Left kidney (tissue), 8 donors: ENCODE measurements at places on chromosomes 6 and 20. TPM values are rescaled to one million over a fixed set of nuclear protein-coding genes. Genes with fewer than 3 reads are reported as not detected.

- DNase-seq = peak; percentile 77
Measured at GRCh38 chr6:142945049-142945445, at the start of gene HIVEP2. HIVEP2 (minus strand) TSS chr6:142945176; CDS start chr6:142774738, 170,438 bp downstream.

The CTCFL gene
- polyA plus RNA-seq = 2.8 TPM

GRCh38 chr6:109397020-109397419, 14.8 kb upstream of the CD164 start:
- DNase-seq = no peak

GRCh38 chr6:49257549-49257948, 205.5 kb downstream of the MMUT start:
- DNase-seq = no peak

- no peak for DNase-seq
Measured at GRCh38 chr6:170283212-170284081, 7.4 kb downstream of the DLL1 start.

The PPIL6 gene
- polyA plus RNA-seq = 21.5 TPM

The SEL1L2 gene
- not detected for polyA plus RNA-seq

DNA sequence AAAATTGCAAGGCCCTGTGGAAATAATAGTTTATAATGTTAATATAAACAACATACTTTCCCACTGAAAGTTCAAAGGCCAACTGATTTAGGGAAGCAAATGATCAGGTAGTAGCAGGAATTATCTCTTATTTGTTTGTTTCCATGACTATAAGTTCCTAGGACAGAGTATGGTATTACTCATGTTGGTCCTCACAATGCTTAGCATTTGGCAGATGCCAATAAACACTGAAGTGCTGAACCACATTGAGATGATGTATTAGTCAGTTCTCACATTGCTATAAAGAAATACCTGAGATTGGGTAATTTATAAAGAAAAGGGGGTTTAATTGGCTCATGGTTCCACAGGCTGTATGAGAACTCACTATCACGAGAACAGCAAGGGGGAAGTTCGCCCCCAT, 129.6 kb upstream of the NUP153 start:
- no peak for DNase-seq

DNA sequence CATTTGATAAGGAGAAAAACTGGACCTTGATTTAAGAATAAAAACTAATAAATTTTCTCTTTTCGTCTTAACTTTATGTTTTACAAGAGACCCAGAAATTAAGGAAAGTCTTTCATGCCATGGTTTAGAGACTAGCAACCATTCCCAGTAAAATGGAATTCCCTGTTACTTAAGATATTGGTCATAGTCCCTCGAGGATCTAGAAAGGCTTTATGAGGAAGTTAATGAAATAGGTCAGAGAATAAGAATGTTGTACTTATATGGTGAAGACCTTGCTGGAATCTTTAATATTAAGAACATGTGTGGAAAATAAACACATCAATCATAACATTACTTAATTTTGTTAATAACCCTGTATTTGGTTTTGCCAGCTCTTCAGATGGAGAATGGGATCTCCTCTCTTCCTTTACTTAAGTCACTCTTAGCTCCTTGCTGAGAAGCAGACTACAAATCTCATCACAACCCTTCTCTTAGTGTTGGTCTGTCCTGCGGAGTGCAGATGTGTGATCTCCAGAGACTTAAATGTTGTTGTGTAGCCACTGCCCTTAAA, 382.9 kb downstream of the QKI start:
- DNase-seq = no peak

DNA sequence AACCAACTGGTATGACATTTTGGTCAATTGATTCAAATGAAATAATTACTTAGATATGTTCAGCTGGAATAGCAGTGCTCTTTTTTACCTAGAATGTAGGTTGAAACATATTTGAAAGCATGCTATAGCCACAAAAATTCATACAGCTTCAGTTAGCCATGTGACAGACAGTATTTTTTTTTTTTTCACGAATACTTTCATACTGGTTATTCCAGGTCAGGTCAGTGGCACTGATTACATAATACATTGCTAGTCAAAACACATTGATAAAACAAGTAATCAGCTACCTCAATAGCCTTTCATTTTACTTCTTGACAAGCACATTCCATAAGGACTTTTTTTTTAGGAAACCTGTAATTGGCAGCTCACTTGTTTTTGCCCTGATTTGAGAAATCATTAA, 222.6 kb downstream of the EYA4 start:
- DNase-seq = no peak

DNA sequence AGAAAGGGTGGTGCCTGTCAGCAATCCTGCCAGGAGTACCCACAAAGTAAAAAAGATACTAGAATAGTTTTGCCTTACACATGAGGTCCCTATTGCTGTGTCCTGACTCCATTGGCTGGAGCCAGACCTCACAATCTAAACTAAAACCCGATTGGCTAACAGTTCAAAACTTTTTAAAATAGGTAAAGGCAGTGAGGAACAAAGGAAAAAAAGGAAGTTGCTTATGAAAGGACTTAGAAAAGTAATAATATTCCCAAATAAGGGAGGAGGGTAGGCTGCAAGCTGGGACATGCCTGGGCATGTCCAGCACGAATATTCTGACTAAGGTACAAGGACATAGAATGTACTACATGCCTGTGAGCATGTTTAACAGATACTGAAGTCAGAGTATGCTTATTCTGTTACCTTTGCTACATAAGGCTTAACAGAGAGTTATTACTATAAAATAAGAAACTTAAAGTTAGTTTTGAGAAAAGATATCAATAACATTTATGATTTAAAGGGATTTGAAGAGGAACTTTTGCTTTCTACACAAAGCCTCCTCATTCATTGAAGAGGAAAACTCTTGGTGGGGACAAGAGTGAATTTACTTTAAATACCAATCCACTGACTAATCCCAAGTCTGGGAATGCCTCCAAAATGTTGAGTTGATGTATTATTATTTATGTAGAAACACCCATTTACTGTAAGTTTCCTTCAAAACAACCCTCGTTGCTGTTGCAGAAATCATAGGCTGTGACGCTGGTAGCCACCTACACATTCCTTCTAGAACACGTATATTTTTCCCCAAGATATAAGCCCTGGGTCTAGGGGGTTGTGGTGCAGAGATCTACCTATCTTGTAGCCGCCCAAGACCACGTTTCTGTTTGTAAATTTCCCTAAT, 8.2 kb upstream of the MTHFD1L start:
- peak; percentile 76 for DNase-seq

DNA sequence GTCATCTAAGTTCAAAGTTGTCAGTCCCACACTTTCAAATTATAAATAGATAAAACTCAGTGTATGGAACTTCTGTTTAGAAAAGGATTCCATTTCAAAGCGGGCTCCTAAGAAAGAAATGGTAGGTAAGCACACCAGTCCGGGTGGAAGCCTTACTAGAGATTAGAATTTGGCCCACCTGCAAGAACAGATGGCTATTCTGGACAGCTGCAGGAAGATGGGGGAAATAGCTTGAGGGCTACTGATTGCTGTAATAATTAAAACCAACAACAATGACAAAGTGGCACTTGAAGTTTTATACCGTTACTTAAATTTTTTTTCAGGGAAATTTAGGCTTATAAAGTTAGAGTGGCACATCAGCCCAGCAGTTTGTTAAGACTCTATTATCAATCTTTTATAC, 83.3 kb downstream of the HIVEP2 start:
- DNase-seq = no peak

The METTL24 gene
- polyA plus RNA-seq = 14.7 TPM

The TCF21 gene
- 202 TPM for polyA plus RNA-seq

The PSORS1C2 gene
- polyA plus RNA-seq = 0.15 TPM

DNA sequence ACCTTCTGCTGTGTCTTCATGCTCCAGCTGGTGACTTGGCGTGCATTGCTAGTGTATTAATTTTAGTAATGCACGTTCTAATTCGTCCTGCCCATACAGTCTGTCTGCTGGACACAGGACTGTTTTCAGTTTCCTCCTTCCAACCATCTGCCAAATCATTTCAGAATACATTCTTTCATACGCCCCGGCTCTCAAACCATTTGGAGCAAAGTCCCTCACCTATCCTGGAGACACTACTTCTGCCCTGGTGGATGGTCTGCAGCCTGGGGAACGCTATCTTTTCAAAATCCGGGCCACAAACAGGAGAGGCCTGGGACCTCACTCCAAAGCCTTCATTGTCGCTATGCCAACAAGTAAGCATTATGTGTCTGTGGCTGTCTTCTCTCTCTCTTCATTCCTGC, 60.5 kb downstream of the FNDC1 start:
- DNase-seq = no peak

The OR2J3 gene
- not detected for polyA plus RNA-seq

DNA sequence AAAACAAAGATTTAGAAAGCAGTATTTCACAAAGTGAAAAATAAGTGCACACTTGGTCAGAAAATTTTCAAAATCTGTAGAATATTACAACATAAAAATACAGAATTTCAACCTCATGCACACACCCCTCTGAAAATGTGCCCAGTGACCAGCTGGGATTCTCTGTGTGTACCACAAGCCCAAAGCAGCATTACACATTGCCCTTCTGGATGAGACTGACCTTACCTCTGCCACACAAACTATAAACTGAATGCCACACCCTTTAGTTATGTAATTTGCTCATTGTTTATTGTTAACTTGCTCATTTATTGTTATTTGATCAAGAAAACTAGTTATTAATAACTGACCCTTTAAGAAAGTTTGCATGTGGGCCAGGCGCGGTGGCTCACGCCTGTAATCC, 303.0 kb downstream of the FOXC1 start:
- no peak for DNase-seq

DNA sequence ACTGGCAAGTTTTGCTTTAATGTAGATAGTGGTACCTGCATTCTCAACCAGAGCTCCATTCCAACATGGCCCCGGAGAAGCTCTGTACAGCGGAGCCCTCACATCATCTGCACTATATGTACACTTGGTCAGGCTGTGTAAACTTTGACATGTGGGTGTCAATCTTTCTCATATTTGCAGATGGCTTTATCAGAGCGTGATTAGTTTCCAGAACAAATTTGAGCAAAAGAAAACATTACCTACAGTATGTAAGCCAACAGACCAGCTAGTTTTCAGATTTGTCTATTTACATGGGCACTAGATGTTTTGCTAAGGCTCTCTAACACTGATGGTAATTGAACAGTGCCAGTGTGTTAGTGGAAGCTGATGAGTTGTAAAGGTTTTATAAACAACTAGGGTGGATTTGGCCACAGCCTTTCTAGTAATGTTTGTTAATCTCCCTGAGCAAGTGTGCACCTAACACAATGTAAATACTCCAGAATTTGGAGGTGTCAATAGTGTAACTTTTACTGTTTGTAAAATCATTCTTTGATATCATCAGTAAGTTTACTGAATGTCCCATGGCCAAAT, 131.8 kb downstream of the FOXA2 start:
- no peak for DNase-seq

The AAR2 gene
- 41.2 TPM for polyA plus RNA-seq

DNA sequence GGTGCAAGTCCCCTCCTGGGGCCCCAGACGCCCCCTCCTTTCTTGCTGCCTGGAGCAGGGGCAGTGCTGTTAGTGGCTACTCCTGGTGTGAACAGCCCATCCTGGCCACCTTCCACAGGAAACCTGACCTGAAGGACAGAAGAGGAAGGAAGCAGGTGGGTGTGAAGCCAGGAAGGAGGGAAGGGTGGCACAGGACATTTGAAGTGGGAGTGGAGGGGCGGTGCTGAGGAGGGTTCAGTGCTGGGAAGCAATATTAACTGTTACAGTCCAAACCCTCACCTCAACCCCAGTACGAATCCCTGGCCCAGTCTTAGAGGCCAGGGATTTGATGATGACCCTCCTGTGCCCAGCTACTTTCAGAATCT, 766 bp downstream of the PRICKLE4 start:
- DNase-seq = no peak

- no peak for DNase-seq
Measured at GRCh38 chr6:156917213-156917612, 140.0 kb downstream of the ARID1B start.
